ENCODE measurements at places on chromosomes 16 and 17.

- DNase-seq, result peak; percentile 33
Observed at GRCh38 chr16:14965328-14965727, 9.5 kb upstream of the PDXDC1 start.

DNA sequence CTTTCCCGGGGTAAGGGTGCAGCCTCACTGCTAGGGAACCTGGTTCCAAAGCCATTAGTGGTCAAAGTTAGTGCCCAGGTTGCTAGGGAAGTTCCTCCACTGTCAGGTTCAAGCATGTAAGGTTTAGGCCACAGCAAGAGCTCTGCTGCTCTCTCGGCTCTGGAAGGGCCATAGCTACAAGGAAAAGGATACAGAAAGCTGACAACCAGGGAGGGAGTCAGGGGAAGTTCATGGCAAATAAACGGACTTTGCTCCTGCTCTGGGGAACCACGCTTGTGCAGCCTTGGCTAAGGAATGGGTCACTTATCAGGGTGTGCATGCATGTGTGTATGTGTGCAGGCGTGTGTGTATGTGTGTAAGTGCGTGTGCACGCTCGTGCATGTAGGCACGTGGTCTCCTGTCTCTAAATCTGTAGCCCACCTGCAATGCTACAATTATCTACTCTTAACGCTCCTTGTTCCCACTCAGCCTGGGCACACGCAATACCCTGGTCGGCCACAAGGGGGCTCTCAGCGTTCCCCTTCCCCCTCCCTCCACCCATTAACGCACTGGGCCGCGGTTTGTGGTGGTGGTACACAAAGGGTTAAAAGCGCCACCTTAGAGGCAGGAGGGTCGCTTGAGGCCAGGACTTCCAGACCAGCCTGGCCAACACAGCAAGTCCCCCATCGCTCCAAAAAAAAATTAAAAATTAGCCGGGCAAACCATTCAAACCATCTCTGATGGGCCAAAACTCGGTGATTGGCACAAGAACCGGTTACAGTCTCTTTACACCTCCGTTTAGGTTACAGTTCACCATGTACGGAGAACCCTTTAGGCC is 48.4 kb upstream of the KDM8 start:
- peak; percentile 67 for DNase-seq

DNA sequence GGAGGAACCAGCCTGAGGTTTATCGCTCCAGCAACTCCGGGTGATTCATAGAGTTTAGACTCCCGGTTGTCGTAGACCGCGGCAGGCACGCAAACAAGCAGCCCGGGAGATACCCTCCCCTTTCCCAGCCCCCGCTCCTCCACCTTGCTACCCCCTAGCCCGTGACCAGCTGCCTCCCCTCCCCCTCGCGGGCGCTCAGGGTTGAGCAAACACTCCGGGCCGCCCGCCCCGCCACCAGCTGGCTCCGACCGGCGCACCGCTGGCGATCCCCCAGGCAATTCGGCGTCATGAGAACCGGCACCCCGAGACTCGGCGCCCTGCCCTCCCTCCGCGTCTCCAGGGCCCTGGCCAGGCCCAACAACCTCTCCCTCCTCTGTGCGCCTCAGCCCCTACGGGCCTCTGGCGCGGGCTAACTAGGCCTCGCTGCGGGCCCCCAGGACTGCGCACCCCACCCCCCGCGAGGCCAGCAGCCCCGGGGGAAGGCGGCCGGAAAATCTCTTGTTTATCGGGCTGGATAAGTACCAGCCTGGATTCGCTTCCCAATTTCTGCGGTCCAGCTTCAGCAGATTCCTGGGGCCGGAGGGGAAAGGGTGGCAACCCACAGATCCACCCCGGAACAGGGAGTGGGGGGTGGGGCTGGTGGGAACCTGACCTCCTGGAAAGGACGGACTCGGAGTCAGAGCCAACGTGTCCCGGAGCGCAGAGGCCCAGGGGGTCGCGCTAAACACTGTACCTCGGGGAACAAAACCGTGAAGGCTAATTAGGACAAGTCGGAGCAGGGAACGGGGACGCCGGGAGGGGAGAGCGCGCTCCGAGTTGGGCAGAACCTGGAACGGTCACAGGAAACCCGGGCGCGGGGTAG is 951 bp upstream of the GPRC5C start:
- DNase-seq, result peak; percentile 88

GRCh38 chr17:8602679-8603078 is 27.8 kb downstream of the MYH10 start:
- DNase-seq, result no peak

- peak; percentile 26 for DNase-seq
Observed at GRCh38 chr17:17073581-17074403, 31.5 kb downstream of the MPRIP start.

- no peak for DNase-seq
Observed at GRCh38 chr17:68334393-68334792, 43.1 kb downstream of the ARSG start.

DNA sequence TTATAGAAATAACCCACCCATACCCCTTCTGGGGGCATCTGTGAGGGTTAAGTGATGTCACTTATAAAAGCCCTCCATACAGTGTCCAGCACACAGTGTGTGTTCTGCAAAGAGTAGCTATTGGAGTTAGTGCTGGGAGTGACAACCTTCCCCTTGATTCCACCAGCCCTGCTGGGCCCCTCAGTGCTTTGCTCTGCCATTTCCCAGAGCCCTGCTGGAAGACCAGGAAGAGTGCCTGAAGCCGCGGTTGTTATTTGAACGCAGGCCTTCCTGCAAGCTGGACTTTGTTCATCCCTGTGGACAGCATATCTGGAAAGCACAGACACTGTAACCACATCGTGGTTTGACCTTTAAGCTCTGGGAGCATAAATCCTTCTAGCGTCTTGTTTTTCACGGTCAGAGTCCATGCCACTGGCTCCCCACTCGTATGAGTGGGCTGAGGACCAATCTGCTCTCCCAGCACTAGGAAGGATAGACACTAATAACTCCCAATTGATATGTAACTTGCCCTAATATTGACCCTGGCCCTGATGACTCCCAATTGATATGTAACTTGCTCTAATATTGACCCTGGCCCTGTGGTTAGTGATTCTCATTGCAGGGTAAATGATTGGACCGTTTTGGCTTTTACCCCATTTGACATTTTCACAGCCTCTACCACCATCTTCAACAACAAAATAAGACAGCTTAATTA is 297.1 kb upstream of the MAF start:
- DNase-seq, result peak; percentile 53

GRCh38 chr16:89417352-89417751 is 73.0 kb downstream of the ANKRD11 start:
- no peak for DNase-seq

GRCh38 chr17:44779211-44780025 is 20.6 kb downstream of the ADAM11 start:
- DNase-seq, result peak; percentile 85

DNA sequence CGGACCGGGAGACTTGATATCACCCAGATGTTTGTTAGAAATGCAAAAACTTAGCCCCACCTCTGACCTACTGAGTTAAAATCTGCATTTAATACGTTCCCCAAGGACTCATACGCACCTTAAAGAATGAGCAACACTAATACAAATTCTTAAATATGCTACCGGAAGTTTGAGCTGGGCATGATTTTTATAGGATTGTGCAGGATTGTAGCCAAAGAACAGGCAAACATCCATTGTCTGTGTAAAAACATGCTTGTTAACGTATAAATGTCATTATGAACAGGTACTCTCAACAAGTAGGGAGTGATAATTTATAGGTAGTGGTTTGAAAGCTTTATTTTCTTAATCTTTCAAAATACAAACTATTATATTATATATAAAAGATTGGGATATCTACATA is 22.3 kb upstream of the COX10 start:
- no peak for DNase-seq

GRCh38 chr17:58249270-58250133 is 11.1 kb downstream of the LPO start:
- DNase-seq, result peak; percentile 77

- no peak for DNase-seq
Observed at GRCh38 chr16:56493815-56494214, 26.0 kb downstream of the BBS2 start.

DNA sequence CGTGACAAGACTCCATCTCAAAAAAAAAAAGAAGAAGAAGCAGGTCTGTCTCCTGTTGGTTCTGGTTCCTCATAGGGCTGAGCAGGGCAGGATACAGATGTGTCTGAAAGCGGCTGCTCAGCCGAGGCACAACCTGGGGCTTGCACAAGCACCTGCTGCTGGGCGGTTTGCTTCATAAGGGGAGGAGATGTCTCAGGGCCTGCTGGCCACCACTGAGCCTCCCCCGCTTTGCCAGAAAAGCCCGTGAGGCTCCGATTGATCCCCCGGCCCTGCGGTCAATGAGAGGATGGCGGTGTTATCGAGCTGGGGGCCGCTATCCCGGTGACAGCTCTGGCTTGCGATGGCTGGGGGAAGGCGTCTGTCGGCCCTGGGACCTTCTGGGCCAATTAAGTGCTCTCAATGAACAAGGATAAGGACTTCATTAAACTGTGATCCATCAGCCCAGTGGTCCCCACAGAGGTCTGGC is 162.0 kb downstream of the SDK2 start:
- DNase-seq, result no peak

DNA sequence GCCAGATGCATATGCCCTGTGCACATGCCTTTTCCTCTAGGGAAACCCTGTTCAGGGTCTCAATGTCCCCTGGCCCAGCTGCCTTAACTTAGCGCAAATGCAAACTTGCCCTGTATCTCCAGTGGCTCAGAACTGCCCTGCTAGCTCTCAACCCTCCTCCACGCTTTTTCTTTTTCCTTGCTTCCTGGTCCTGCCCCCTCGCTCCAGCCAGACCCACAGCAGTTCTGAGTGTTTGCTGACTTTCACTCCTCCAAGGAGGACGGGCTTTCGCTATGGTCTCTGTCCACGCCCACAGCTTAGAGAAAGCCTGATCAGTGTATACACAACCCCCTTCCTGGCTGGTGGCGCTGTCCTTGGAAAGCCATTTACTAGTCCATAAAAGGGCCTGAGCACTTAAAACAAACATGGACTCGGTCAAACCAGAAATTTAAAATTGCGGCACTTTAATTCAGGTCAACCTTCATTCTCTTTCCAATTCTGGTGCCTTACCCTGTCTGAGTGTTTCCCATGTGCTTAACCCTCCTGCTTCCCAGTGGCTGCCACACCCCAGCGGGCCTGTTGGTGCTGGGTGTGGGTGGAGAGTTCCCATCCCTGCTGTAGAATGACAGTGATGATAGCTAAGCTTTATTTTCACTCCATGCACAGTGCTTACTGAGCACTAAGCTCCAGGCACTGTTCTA is 15.6 kb upstream of the TMEM98 start:
- peak; percentile 90 for DNase-seq

GRCh38 chr16:10992797-10993196 is 48.4 kb downstream of the CLEC16A start:
- DNase-seq, result no peak

GRCh38 chr16:28107232-28107631 is 43.7 kb upstream of the GSG1L start:
- no peak for DNase-seq

- no peak for DNase-seq
Observed at GRCh38 chr16:1357906-1358566, 6.3 kb downstream of the GNPTG start.

GRCh38 chr17:68511254-68511670 is 968 bp upstream of the PRKAR1A start:
- no peak for DNase-seq

GRCh38 chr16:61246592-61246991 is 789.6 kb downstream of the CDH8 start:
- DNase-seq, result no peak

- DNase-seq, result no peak
Observed at GRCh38 chr16:79554912-79555311, 45.6 kb downstream of the MAF start.

DNA sequence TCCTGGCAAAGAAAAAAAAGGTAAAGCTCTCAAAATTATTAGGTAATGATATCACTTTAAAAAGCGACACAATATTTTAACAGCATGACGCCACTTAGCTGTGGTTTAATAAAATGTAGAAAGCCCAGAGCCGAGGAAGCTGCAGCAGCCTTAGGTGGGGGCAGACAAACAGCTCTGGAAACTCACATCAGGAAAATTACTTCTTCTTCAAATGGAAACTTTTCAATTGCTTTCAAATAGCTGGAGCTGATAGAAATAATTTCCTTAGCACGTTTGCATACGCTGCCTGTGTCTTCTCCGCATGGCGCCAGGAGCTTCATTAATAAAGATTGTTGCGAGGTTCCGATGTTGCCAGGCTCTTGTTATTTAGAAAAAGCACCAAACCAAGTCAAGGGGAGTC is 835.3 kb upstream of the EEF2KMT start:
- DNase-seq, result no peak

- DNase-seq, result no peak
Observed at GRCh38 chr17:79066963-79067362, 7.7 kb upstream of the ENGASE start.

GRCh38 chr16:11319529-11320146 is 25.6 kb upstream of the RMI2 start:
- no peak for DNase-seq

DNA sequence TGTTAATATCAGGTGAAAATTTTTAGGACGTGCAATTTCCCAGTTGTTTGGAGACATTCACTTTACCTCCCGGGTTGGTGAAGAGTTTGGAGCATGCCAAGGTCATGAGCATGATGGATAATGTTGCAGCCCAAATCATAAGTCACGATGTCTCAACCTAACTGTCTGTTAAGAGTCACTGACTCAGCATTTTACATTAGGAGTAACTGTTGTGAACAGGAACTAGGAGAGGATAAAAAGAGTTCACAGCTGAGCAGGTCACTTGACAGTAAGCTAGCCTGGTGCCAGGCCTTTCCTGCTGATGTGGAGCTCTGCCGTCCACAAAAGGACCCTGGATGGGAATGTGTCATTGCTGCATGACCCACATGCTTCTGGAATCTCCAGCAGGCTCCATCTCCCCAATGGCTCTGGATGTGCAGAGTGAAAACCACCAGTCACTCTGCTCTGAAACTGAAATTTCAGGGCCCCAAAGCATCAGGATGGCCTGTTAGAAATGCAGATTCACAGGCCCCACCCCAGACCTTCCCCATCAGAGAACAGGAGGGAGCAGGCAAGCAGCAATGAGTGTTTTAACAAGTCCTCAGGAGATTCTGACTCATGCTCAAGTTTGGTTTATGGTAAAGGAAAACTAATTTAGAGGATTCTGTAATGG is 371.6 kb upstream of the MAF start:
- DNase-seq, result no peak

- DNase-seq, result no peak
Observed at GRCh38 chr17:1367351-1367745, 32.7 kb downstream of the YWHAE start.

GRCh38 chr16:63539276-63539675 is 1503.0 kb upstream of the CDH8 start:
- DNase-seq, result no peak

GRCh38 chr17:75689441-75689873 is 22.3 kb downstream of the SAP30BP start:
- no peak for DNase-seq

GRCh38 chr16:47829850-47830600 is 325.8 kb downstream of the ABCC12 start:
- no peak for DNase-seq

GRCh38 chr17:48517478-48517877 is 13.3 kb downstream of the HOXB1 start:
- DNase-seq, result no peak

GRCh38 chr17:72206376-72206775 is 85.6 kb downstream of the SOX9 start:
- DNase-seq, result no peak

Data from mucosa of descending colon (tissue), 3 donors.